Activated CD8-positive, alpha-beta T cell treated with anti-CD3 and anti-CD28 coated beads, Interleukin-2, amount 10 ng/mL, durations not matched to agents 7 days and 5 days (primary cell): ENCODE measurements at places on chromosomes 5 and 9.
A peak's percentile ranks its signal among the peaks of the same experiment; 100 is the strongest.

- peak; percentile 7 for DNase-seq
These were observed 87.5 kb downstream of the TTLL11 start for GRCh38 chr9:122005597-122005996.

DNA sequence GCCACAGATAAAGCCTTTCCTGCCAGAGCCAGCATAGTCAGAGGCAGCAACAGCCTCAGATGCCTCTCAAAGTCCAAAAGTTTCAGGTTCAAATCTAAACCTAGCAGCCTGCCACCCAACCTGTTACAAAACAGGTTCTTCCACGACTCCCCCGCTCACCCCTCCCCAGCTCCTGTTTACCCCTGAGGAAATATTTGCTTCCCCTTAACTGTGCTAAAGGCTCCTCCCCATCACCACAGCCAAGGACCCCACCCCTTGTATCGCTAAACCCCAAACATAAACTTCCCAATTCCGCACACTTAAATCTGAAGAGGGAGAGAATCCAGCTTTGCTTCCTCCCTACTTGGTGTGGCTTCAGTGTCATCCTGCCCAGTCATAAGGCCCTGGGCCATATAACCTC is 15.4 kb upstream of the VDAC1 start:
- no peak for DNase-seq

- no peak for DNase-seq
These were observed 190.5 kb downstream of the PCSK1 start for GRCh38 chr5:96242571-96242970.

DNA sequence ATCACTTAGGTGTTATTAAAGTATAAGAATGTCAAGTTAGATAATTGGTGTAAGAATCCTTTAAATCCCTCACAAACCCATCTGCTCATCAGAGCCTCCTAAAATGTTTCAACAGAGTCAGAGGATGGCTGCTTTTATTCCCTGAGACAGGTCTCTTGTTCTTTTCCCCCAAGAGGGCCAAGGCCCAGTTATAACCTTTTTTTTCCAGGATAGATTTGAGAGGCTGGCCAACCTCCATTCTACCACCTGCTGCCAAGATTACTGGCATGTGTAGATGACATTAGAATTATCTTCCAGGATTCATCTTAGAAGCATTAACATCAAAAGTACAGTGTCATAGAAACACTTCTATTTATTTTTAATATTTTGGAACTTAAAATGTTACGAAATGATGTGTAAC is 305.1 kb downstream of the TRPM3 start:
- DNase-seq: no peak

- no peak for DNase-seq
These were observed 37.1 kb upstream of the TNC start for GRCh38 chr9:115155037-115155436.

DNA sequence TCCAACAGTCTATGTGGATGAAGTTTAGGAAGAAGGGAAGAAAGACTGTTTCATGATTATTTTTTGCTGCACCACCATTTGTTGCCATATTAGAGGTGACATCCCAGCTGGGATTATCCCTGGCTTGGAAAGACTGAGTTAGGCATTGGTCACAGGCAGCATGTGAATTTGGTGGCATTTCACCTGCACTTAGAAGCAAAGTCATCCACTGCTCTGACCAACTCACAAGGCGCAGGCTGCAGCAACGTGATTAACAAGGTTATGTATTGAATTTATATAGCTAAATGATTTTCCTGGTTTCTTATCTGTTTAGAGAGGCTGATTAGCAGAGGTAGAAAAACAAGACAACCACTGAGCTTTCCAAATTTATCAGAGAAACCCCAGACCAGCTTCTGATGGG is 2.7 kb downstream of the FYB1 start:
- DNase-seq: no peak

DNA sequence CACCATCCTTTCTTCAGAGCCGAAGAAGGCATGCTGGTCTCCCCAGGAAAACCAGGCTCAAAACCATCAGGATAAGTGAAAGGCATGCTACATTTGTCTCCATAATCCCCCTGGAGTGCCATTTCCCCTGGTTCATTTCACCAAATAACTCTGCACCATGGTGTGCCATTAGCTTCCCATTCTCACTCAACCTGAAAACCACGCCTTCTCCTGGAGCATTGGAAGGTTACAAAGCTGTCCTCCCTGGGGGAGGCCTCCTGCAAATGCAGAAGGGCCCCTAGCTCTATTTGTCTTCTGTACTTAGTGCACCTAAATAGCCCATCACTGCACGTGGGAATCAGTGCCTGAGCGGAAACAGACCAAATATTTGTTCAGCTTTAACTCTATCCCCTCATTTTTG is 90.2 kb upstream of the ICE1 start:
- no peak for DNase-seq

- no peak for DNase-seq
These were observed 52.4 kb downstream of the RETREG1 start for GRCh38 chr5:16564248-16564867.

DNA sequence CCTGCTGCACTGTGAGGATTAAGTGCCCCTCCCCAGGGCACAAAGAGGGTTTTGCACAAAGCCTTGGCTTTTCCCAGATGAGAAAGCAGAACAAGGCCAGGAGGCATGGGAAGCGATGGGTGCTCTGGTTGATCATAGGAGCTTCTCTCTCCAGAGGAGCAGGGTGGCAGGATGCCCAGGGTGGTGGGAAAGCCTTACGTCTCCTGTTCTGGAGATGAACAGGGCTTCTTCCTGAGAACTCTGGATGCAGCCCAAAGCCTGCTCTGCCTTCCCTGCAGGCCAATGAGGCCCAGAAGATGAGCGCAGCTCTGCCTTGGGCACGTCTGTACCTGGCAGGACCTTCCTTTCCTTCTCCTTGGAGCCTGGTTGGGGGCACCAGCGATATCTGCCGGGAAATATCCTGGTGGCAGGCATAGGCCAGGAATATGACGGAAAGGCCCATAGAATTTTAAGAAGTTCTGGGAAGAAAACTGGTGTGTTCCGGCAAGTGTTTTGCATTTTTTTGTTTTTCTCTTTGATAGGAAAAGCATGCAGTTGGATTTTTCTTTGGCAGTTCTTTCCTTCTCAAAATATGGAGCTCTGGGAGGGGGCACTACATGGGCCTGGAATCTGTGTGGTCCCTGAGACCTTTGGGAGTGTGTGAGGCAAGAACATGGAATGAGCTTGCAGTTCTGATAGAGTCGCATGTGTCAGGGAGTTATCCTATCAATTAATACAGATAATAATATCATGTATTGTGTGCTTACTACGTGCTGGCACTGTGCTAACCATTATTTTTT is 253.2 kb upstream of the KLF4 start:
- no peak for DNase-seq

GRCh38 chr5:74030821-74031220 is 404.8 kb downstream of the ARHGEF28 start:
- DNase-seq: no peak

- no peak for DNase-seq
These were observed 153.0 kb upstream of the COL5A1 start for GRCh38 chr9:134488331-134489280.

DNA sequence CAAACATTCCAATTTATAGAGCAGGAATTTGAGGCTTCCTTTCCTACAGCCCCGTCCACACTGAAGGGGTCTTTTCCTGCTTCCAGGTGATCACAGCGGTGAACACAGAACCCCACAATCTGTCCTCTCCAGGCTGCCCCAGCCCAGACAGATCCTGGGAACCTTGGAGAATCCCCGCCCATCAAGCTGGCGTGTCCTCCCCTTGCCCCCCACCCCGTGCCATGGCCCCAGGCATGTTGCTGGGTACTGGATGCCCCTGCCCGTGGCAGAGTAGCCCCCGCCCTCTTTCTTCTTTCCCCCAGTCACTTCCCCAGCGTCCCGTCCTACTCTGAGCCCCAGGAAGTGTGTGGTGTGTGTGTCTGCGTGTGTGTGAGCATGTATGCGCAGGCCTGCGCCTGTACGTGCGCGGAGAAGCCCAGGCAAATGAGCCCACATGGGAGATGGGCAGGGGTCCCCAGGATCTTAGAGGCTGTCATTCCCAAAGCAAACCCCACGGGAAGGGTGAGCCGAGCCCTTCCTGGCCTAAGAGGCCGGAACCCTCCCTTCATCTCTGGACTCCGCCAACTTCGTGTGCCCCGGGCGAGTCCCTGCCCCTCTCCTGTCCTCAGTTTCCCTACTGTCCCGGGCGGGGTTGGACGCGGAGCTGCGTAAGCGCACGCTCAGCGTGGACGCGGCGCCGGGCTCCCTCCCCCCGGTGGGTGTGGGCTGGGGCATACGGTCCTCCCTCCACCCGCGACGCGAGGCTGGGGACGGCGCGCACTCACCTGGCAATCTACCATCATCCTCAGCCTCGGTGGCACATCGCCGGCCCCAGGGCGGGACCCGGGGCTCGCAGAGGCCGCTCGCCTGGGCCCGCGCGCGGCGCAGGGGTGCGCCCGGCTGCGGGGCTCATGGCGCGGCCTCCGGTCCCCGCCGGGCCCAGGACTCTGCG is 15.2 kb downstream of the GBGT1 start:
- peak; percentile 67 for DNase-seq

DNA sequence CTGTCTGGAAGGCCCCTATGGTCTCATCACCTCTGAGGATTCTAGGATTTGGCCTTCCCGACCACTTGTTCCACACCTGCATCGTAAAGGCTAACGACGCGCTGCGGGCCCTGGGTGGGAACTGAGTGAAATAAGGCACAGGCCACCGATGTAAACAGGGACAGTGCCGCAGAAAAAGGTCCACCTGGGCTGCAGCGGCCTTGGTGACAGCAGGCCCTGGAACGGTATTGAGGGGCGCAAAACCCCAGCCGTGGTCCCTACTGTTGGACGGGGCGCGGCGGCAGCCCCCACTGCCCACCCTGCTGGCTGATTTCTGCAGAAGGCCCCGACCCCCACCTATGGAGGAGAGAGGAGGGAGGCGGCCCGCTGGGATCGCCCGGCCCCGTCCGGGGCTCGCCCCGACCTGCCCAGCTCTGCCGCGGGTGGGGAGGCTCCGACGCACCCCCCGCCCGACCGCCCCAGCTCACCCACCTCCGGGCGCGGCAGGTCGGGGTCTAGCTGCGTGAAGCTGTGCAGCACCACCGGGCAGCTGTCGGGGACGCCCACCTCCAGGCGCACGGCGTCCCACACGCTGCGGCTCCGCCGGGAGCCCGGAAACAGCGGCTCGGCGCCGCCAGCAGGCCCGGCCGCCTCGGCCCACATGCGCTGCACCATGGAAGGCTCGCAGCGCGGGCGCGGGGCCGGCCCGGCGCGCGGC is 391 bp downstream of the RALGDS start:
- DNase-seq: no peak

- no peak for DNase-seq
These were observed 163.9 kb downstream of the ZNF608 start for GRCh38 chr5:124582561-124582840.

DNA sequence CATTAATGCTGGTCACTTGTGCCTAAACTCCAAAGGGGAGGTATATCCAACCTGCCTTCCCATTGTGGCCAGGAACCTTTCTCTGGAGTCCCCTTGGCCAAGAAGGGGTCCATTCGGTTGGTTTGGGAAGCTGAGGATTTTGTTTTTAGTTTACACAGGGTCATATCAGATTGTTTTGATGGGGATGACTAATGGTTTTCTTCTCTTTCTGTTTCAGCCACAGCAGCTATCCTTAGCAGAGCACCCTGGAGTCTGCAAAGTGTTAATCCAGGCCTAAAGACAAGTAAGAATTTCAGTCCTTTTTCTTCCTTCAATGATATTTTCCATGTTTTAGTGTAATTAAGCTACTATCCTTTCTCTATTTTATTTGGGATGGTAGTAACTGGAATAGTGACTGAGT is 127.8 kb upstream of the CCDC152 start:
- no peak for DNase-seq

DNA sequence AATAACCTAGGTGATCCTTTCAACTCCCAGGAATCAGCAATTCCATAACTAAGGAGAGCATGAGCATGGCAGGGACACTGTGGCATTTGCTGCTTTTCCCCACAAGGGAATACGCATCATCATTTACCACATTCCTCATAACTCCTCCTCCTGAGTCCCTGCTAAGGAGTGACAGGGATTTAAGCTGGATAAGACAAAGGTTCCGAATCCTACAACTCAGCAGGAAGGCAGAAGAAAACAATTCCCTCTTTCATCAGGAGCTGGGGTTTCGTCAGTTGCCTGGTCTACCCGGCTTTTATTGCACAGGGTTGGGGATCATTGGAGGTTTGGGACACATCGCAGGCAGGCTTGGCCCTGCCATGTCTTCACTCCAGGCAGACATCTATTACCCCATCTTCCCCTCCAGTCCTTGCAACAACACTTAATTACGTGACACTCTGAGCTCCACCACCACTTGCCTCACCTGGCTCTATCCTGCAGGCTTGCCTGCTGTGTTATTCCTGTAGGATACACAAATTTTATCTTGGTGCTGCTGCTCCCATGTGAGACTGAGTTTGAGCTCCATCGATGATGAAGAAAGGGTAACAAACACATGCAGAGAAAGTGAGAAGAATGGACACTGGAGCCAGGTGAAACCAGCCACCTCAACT is 563.0 kb upstream of the KLF4 start:
- no peak for DNase-seq
